Stomach (tissue), 19 donors: ENCODE measurements at places on chromosomes 1 and 21.

DNA sequence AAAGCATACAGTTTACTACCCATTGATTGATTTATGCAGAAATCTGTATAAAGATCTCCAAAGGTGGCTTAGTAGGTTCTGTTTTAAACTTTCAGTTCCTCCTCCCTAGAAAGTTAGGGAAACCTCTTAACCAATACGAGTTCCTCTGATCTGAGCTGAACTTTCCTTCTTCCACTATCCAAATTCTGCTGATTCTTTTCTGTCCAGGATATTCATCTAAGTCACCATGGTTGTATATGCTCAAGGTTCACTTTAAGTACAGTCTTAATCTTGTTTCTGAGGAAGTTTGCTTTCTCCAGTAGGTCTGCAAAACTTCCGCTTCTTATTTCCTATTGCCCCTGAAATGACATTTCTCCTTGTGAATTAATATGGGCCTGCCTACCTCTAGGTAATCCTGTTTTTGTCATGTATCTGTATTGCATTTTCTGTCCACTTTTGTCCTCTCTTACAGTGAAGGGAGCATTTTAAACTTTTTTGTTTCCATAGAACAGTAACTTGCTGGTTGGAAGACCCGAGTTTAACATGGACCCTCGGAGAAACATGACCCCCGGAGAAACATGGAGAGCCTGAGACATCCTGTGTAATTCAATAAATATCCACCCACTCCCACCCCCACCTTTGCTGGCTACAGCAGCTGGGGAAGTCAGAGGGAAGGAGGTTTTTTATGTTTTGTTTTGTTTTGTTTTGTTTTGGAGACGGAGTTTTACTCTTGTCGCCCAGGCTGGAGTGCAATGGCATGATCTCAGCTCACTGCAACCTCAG, 16.7 kb upstream of the TUT4 start:
- no peaks in the 10 kb centered on the region for H3K36me3 ChIP-seq
- DNase-seq: peak; percentile 34
- H3K4me3 ChIP-seq: no peak overlapping the region

- H3K27me3 ChIP-seq: no peaks in the 10 kb centered on the region
- no peak overlapping the region for H3K27ac ChIP-seq
- H3K36me3 ChIP-seq: no peaks in the 10 kb centered on the region
- H3K4me1 ChIP-seq: peaks cover 5% of the 10 kb centered on the region
These were observed 39.4 kb downstream of the COL18A1 start for GRCh38 chr21:45444385-45444784.

GRCh38 chr1:46340404-46341221, at the start of gene NSUN4:
Gene NSUN4 (plus strand): TSS chr1:46340807. CDS start chr1:46340827, 20 bp downstream.
- peak within 1 kb of the TSS; percentile 99 for H3K27ac ChIP-seq
- peaks cover 11% of the 10 kb centered on the region for H3K4me1 ChIP-seq
- DNase-seq: peak; percentile 93
- H3K27me3 ChIP-seq: no peaks in the 10 kb centered on the region
- H3K36me3 ChIP-seq: peaks cover 26% of the 10 kb centered on the region
- peak within 1 kb of the TSS; percentile 79 for H3K4me3 ChIP-seq

DNA sequence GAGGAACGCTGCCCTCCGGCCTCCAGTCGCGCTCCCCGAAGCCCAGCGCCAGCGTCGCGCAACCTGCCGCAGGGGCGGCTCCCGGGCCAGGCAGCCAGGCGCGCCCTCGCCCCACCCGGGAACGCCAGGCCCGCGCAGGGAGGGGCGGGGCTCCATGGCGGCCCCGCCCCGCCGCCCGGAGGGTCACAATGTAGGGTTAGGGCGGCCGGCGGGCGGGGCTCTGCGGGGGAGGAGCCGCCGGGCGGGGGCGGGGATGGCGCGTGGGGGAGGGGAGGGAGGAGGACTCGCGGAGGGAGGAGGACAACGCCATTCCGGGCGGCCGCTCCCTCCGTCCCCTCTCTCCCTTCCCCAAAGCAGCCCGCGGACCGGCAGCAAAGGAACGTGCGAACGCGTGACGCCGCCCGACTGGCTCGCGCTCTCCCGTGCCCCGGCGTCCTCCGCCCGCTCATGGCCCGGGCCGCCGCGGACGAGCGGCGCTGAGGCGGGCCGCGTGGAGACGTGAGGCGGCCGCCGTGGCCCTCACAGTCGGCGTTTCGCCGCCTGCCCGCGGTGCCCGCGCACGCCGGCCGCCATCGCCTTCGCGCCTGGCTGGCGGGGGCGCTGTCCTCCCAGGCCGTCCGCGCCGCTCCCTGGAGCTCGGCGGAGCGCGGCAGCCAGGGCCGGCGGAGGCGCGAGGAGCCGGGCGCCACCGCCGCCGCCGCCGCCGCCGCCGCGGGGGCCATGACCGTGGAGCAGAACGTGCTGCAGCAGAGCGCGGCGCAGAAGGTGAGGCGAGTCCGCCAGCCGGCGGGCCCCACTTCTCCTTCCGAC, at the start of gene USP25:
USP25 (plus strand) TSS at position 309 of the 810 bp plus-strand sequence; CDS start at position 721, 412 bp downstream.
- DNase-seq: peak; percentile 95
- no peaks in the 10 kb centered on the region for H3K4me1 ChIP-seq
- H3K36me3 ChIP-seq: no peaks in the 10 kb centered on the region
- peak within 1 kb of the TSS; percentile 97 for H3K27ac ChIP-seq

GRCh38 chr1:226546926-226547325, 1.6 kb upstream of the STUM start:
- peaks cover 51% of the 10 kb centered on the region for H3K4me1 ChIP-seq
- H3K27ac ChIP-seq: no peak overlapping the region
- no peak for DNase-seq
- H3K36me3 ChIP-seq: no peaks in the 10 kb centered on the region
- H3K27me3 ChIP-seq: peaks cover 22% of the 10 kb centered on the region

DNA sequence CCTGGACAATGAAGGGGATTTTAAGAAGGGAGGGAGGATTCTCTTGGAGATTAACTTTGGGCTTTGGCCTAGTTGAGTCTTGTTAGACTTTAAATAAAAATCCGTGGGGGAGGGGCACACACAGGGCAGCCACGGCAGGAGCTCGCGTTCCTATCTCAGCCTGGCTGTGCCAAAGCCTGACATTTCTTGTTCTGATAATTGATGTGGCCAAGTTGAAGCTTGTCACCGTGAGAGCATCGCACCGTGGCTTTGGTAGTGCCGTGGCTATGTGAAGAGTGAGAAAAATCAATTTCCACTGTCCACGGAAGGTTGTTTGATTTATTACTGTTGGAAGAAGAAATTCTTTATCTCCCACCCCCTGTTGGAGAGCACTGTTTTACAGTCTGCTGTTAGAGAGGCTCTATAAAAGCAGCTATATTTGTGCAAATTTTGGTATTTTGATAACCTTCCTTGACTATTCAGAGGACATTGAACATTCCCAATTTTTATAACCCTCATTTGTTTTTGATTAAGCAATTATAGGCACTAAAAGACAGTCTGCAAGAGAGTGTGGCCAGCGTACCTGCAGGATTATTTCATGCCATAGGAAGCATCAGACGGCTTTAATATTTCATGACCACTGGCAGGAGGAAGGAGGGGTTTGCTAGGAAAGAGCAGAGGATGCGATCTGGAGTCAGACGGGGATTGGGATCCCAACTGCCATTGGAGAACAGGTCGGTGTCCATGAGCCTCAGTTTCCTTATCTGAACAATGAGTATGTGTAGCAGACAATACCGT, 160.7 kb downstream of the KAZN start:
- peaks cover 14% of the 10 kb centered on the region for H3K4me1 ChIP-seq
- H3K4me3 ChIP-seq: no peak overlapping the region
- H3K27ac ChIP-seq: no peak overlapping the region
- H3K36me3 ChIP-seq: no peaks in the 10 kb centered on the region

GRCh38 chr1:31745096-31745945, 18.8 kb downstream of the ADGRB2 start:
- peaks cover 9% of the 10 kb centered on the region for H3K4me1 ChIP-seq
- H3K27me3 ChIP-seq: no peaks in the 10 kb centered on the region
- no peaks in the 10 kb centered on the region for H3K36me3 ChIP-seq
- H3K4me3 ChIP-seq: no peak overlapping the region

GRCh38 chr1:97680894-97681293, 239.9 kb downstream of the DPYD start:
- no peak overlapping the region for H3K27ac ChIP-seq
- peaks cover 30% of the 10 kb centered on the region for H3K36me3 ChIP-seq
- no peaks in the 10 kb centered on the region for H3K27me3 ChIP-seq
- no peak for DNase-seq

DNA sequence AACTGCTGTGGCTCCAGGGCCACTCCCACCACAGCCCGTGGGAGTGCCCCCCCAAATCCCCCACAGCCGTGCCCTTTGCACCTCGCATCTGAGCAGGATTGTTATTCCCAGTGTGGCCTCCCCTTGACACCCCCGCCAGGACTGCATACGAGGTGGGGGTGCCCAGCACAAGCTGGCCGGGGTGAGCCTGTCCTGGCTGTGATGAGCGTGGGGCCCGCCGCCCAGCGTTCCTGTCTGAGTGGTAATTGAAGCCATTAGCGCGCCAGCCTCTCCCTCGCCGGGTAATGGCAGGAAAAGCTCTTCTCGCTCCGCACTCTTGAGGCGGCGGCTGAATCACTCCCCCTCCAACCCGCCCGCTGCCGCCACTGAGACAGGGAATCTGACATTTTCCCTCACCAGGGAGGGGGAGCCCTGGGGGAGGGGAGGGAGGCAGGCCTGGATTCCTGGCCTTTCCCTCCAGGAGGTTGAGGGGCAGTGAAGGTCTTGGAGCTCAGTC, 27.7 kb downstream of the PTPRF start:
- no peak for DNase-seq
- no peaks in the 10 kb centered on the region for H3K27me3 ChIP-seq
- H3K4me3 ChIP-seq: no peak overlapping the region
- peak overlapping the region; percentile 77 for H3K27ac ChIP-seq
- H3K36me3 ChIP-seq: peaks cover 30% of the 10 kb centered on the region
- H3K4me1 ChIP-seq: peaks cover 31% of the 10 kb centered on the region

DNA sequence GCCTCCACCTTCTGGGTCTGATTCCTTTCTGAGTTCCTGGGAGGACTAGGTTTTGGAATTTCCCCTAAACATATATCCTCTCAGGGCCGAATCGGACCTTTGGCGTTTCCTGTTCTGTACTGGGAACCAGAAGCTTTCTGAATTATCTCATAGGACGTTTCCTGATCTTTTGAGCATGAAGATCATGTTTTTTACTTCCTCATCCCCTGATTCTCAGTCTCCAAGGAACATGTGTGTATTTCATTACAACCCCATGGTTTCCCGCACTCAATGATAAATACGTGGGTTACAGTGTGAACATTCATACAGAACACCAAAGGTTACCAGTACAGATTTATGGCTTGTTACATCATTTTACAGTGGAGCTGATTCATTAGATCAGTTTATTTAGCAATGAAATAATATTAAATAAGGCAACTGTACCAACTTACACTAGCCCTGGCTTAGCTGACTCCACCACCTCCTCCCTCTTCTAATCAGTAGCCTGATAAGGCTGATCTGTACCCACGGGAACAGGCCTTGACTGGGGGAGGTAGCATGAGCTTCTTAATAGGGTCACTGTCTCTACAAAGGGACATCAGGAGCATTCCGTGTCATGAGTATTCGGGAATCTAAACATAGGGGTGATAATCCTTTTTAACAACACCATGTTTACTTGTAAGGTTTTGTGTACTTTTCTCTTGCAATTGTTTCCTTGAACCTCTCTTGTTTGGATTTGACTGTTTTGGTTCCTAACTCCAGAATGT, 57.8 kb upstream of the ERRFI1 start:
- H3K27me3 ChIP-seq: no peaks in the 10 kb centered on the region
- DNase-seq: peak; percentile 64
- no peaks in the 10 kb centered on the region for H3K36me3 ChIP-seq
